ENCODE measurements at places on chromosomes 4 and X. TPM values are rescaled to one million over a fixed set of nuclear protein-coding genes. Genes with fewer than 3 reads are reported as not detected.

GRCh38 chrX:2614911-2615310, 76.2 kb upstream of the CD99 start:
- no peaks in the 10 kb centered on the region for H3K36me3 ChIP-seq
- no peak overlapping the region for H3K4me3 ChIP-seq
- H3K27me3 ChIP-seq, result no peaks in the 10 kb centered on the region
- H3K27ac ChIP-seq, result no peak overlapping the region
- no peaks in the 10 kb centered on the region for H3K4me1 ChIP-seq
- no peak for DNase-seq

GRCh38 chr4:105162123-105162796, 15.6 kb downstream of the TET2 start:
- DNase-seq, result no peak
- no peaks in the 10 kb centered on the region for H3K4me1 ChIP-seq
- no peaks in the 10 kb centered on the region for H3K27me3 ChIP-seq
- H3K4me3 ChIP-seq, result no peak overlapping the region

GRCh38 chrX:74249963-74250362, 54.0 kb upstream of the ZCCHC13 start:
- H3K36me3 ChIP-seq, result no peaks in the 10 kb centered on the region
- no peak overlapping the region for H3K27ac ChIP-seq
- no peak overlapping the region for H3K4me3 ChIP-seq

NUDT11 gene
- 1.1 TPM for total RNA-seq

DNA sequence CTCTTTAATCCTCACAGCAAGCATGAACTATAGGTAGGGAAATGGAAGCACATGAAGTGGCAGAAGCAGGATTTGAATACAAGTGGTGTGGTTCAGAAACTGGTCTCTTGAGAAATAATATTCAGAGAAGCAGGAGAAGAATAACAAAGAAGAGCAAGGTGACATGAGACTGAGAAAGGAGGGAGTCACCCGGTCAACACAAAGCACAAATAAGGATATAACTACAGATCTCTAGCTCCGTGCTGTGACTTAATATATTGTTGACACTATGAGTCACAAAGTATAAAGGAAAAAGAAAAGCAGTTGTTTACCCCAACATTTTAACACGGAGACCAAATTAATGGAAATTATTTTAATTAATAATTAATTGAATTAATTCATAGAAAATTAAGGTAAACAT, 204.5 kb downstream of the CPE start:
- no peak for DNase-seq
- H3K4me3 ChIP-seq, result no peak overlapping the region
- H3K36me3 ChIP-seq, result no peaks in the 10 kb centered on the region
- H3K27me3 ChIP-seq, result no peaks in the 10 kb centered on the region
- H3K27ac ChIP-seq, result no peak overlapping the region

DNA sequence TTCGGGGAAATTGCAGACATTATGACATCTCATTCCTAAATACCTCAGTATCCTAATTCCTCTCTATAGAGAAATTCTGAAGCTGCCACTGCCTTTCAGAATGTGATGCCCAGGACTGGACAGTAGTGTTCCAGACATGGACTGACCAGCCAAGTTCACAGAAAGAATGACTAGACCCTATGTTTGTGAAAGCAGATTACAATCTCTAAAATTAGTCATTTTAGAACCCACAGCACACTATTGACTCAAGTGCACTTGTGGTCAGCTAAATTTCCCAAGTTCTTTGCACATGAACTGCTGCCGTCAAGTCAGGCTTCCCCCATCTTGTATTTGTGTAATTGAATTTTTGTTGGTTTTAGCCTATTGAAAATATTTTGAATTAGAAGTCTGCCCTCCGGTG, 81.0 kb upstream of the ESX1 start:
- H3K27me3 ChIP-seq, result no peaks in the 10 kb centered on the region
- no peak overlapping the region for H3K4me3 ChIP-seq
- H3K27ac ChIP-seq, result no peak overlapping the region
- no peaks in the 10 kb centered on the region for H3K4me1 ChIP-seq
- DNase-seq, result no peak

GRCh38 chrX:136260776-136261175, 9.6 kb upstream of the MAP7D3 start:
- H3K27me3 ChIP-seq, result no peaks in the 10 kb centered on the region
- no peaks in the 10 kb centered on the region for H3K4me1 ChIP-seq
- no peaks in the 10 kb centered on the region for H3K36me3 ChIP-seq
- DNase-seq, result no peak

CLCN4 gene
- total RNA-seq, result 16.5 TPM

- H3K27ac ChIP-seq, result no peak overlapping the region
- no peaks in the 10 kb centered on the region for H3K36me3 ChIP-seq
- no peaks in the 10 kb centered on the region for H3K27me3 ChIP-seq
- no peak for DNase-seq
- no peaks in the 10 kb centered on the region for H3K4me1 ChIP-seq
- no peak overlapping the region for H3K4me3 ChIP-seq
Observed at GRCh38 chr4:107711831-107712230, 8.2 kb downstream of the PAPSS1 start.

- H3K27ac ChIP-seq, result no peak overlapping the region
- H3K36me3 ChIP-seq, result no peaks in the 10 kb centered on the region
- no peak for DNase-seq
- H3K27me3 ChIP-seq, result no peaks in the 10 kb centered on the region
- H3K4me1 ChIP-seq, result no peaks in the 10 kb centered on the region
- no peak overlapping the region for H3K4me3 ChIP-seq
Observed at GRCh38 chr4:150286656-150287055, 208.4 kb downstream of the DCLK2 start.

- H3K27me3 ChIP-seq, result no peaks in the 10 kb centered on the region
- no peak overlapping the region for H3K4me3 ChIP-seq
- no peak overlapping the region for H3K27ac ChIP-seq
- H3K36me3 ChIP-seq, result no peaks in the 10 kb centered on the region
Observed at GRCh38 chrX:129783291-129783713, 3.6 kb downstream of the SASH3 start.

BRS3 gene
- total RNA-seq, result not detected

GRCh38 chr4:173243917-173244658, 75.5 kb downstream of the GALNT7 start:
- peaks cover 13% of the 10 kb centered on the region for H3K4me1 ChIP-seq
- H3K27ac ChIP-seq, result no peak overlapping the region
- DNase-seq, result no peak
- H3K4me3 ChIP-seq, result no peak overlapping the region

DNA sequence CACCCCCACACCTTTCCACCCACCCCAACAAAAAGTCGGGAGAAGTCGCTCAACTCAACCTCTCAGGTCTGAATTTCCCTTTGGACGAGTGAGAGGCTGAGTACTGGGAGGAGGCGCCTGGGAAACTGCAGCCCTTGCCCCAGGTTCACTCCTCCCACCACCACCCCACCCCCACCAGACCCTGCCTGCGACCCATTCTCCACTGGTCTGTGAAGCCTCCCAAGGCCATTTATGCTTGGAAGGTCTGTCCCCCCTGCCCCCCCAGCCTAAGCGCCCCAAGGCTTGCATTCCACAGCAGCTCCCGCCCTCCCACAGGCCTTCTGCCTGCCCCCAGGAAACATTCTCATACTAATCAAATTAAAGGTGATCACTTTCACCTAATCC, 27.2 kb downstream of the ELF4 start:
- H3K4me1 ChIP-seq, result no peaks in the 10 kb centered on the region
- H3K4me3 ChIP-seq, result no peak overlapping the region
- DNase-seq, result no peak
- no peaks in the 10 kb centered on the region for H3K27me3 ChIP-seq

- peak overlapping the region; percentile 45 for H3K27ac ChIP-seq
- H3K4me3 ChIP-seq, result no peak overlapping the region
- DNase-seq, result peak; percentile 1
- no peaks in the 10 kb centered on the region for H3K4me1 ChIP-seq
Observed at GRCh38 chrX:46759645-46759974, 692 bp upstream of the SLC9A7 start.

DNA sequence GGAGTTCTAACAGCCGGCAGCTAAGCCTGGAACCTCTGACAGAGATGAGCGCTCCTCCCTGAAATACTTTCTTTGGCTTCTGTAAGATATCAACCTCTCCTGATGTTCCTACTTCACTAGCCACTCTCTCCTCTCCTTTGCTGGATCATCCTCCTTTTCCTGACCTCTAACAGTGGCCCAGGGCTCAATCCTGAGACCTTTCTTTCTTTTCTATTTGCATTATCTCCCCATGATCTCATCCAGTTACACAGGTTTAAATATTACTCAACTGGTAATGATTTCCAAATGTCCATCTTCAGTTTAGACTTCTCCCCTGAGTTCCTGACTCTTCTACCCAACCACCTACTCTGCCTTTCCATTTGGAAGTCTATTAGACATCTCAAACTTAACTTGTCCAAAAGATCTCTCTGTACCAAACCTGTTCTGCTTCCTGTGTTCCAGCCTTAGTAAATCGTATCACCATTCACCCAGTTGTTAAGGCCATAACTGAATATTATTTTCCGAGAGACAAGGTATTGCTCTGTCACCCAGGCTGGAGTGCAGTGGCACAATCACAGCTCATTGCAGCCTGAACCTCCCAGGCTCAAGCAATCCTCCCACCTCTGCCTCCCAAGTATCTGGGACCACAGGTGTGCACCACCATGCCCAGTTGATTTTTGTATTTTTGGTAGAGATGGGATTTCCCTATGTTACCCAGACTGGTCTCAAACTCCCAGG, 41.1 kb downstream of the RFC1 start:
- no peak overlapping the region for H3K4me3 ChIP-seq
- no peak overlapping the region for H3K27ac ChIP-seq
- no peaks in the 10 kb centered on the region for H3K27me3 ChIP-seq
- no peaks in the 10 kb centered on the region for H3K4me1 ChIP-seq

DNA sequence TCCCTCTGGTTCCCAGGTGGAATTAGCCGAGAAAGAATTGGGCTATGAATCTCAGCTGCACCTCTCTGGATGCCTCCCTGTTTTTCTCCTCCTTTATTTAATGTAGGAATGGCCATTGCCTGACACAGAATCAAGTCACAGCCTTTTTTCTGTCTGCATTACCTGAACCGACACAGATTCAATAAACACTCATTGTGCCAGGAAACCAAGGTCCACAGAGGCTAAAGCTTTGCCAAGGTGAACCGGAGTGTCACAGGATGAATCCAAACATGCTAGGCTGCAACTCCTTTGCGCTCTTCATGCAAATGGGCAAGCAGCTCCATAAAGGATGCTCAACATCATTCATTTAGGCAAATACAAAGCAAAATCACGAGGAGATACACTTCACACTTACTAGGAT, 199.8 kb upstream of the AGTR2 start:
- no peak for DNase-seq
- H3K4me3 ChIP-seq, result no peak overlapping the region
- no peaks in the 10 kb centered on the region for H3K36me3 ChIP-seq
- peaks cover 5% of the 10 kb centered on the region for H3K27me3 ChIP-seq

- peak; percentile 27 for DNase-seq
- no peaks in the 10 kb centered on the region for H3K27me3 ChIP-seq
- peak overlapping the region; percentile 99 for H3K4me3 ChIP-seq
- peak overlapping the region; percentile 73 for H3K27ac ChIP-seq
- H3K4me1 ChIP-seq, result peaks cover 18% of the 10 kb centered on the region
- H3K36me3 ChIP-seq, result no peaks in the 10 kb centered on the region
Observed at GRCh38 chr4:146520896-146521540, 722 bp downstream of the SLC10A7 start.

- no peak overlapping the region for H3K27ac ChIP-seq
- H3K27me3 ChIP-seq, result no peaks in the 10 kb centered on the region
- H3K36me3 ChIP-seq, result no peaks in the 10 kb centered on the region
- H3K4me3 ChIP-seq, result no peak overlapping the region
- no peak for DNase-seq
Observed at GRCh38 chr4:3866813-3867129, 100.6 kb downstream of the ADRA2C start.

- no peaks in the 10 kb centered on the region for H3K36me3 ChIP-seq
- no peak overlapping the region for H3K27ac ChIP-seq
- no peak overlapping the region for H3K4me3 ChIP-seq
- H3K4me1 ChIP-seq, result no peaks in the 10 kb centered on the region
Observed at GRCh38 chrX:13515211-13515930, 54.0 kb upstream of the EGFL6 start.
